ENCODE measurements at places on chromosomes 5 and 9. TPM values are rescaled to one million over a fixed set of nuclear protein-coding genes. Genes with fewer than 3 reads are reported as not detected.

The TICAM2 gene
- 6.7 TPM for total RNA-seq

The PCDHB6 gene
- 0.46 TPM for total RNA-seq

GRCh38 chr5:132546108-132546507 lies 2.8 kb upstream of the IL5 start:
- H3K4me1 ChIP-seq: no peaks in the 10 kb centered on the region
- no peak overlapping the region for H3K27ac ChIP-seq
- no peaks in the 10 kb centered on the region for H3K27me3 ChIP-seq
- H3K36me3 ChIP-seq: no peaks in the 10 kb centered on the region
- no peak overlapping the region for H3K4me3 ChIP-seq

- no peak overlapping the region for H3K27ac ChIP-seq
- no peaks in the 10 kb centered on the region for H3K36me3 ChIP-seq
- H3K4me1 ChIP-seq: peaks cover 4% of the 10 kb centered on the region
- H3K4me3 ChIP-seq: no peak overlapping the region
Observed at GRCh38 chr5:94793816-94794198, 175.3 kb downstream of the SLF1 start.

DNA sequence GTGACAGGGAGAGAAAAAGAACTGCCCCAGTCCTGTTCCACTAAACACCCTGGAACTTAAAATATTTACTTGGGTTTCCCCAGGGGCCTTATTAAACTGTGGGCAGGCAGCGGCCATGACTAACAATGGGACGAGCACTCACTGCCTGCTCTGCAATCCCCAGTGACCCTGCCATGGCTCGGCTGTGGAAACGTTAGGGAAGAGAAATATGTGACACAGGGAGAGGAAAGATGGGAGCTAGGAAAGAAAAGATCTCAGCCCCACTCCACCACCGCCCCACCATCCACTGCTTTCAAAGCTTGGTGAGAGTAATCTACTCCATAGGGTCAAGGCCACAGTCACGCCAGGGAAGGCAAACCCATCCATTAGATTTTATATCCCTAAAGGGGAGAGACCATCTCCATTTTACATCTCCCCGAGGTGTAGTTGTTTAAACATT lies 117.6 kb downstream of the EFNA5 start:
- H3K4me1 ChIP-seq: no peaks in the 10 kb centered on the region
- DNase-seq: no peak
- no peak overlapping the region for H3K4me3 ChIP-seq
- no peaks in the 10 kb centered on the region for H3K36me3 ChIP-seq
- no peak overlapping the region for H3K27ac ChIP-seq

The SLC36A2 gene
- total RNA-seq: not detected

- no peaks in the 10 kb centered on the region for H3K27me3 ChIP-seq
- H3K27ac ChIP-seq: no peak overlapping the region
- H3K36me3 ChIP-seq: no peaks in the 10 kb centered on the region
- no peak for DNase-seq
Observed at GRCh38 chr9:36898431-36899020, 135.5 kb downstream of the PAX5 start.

The ABO gene
- 37.0 TPM for total RNA-seq

- no peak for DNase-seq
- no peak overlapping the region for H3K27ac ChIP-seq
- no peaks in the 10 kb centered on the region for H3K27me3 ChIP-seq
- no peak overlapping the region for H3K4me3 ChIP-seq
- H3K36me3 ChIP-seq: no peaks in the 10 kb centered on the region
Observed at GRCh38 chr5:115683081-115683480, 57.2 kb upstream of the TMED7 start.

- no peaks in the 10 kb centered on the region for H3K27me3 ChIP-seq
- no peak overlapping the region for H3K27ac ChIP-seq
- no peak for DNase-seq
- no peak overlapping the region for H3K4me3 ChIP-seq
- peaks cover 36% of the 10 kb centered on the region for H3K36me3 ChIP-seq
- peaks cover 28% of the 10 kb centered on the region for H3K4me1 ChIP-seq
Observed at GRCh38 chr9:92725766-92726165, 38.9 kb downstream of the BICD2 start.

- no peaks in the 10 kb centered on the region for H3K27me3 ChIP-seq
- no peak overlapping the region for H3K27ac ChIP-seq
- no peaks in the 10 kb centered on the region for H3K36me3 ChIP-seq
- peak; percentile 19 for DNase-seq
- H3K4me1 ChIP-seq: no peaks in the 10 kb centered on the region
Observed at GRCh38 chr9:135602789-135603481, 36.4 kb downstream of the GLT6D1 start.

The EIF4EBP3 gene
- 32.5 TPM for total RNA-seq
